ENCODE measurements at places on chromosomes 6 and 20.

GRCh38 chr6:43766500-43766853 is 3.5 kb upstream of the VEGFA start:
- no peak for DNase-seq

GRCh38 chr6:158688860-158689259 is 39.0 kb downstream of the SYTL3 start:
- no peak for DNase-seq

GRCh38 chr20:4858000-4858399 is 136.3 kb downstream of the PRND start:
- DNase-seq, result no peak

DNA sequence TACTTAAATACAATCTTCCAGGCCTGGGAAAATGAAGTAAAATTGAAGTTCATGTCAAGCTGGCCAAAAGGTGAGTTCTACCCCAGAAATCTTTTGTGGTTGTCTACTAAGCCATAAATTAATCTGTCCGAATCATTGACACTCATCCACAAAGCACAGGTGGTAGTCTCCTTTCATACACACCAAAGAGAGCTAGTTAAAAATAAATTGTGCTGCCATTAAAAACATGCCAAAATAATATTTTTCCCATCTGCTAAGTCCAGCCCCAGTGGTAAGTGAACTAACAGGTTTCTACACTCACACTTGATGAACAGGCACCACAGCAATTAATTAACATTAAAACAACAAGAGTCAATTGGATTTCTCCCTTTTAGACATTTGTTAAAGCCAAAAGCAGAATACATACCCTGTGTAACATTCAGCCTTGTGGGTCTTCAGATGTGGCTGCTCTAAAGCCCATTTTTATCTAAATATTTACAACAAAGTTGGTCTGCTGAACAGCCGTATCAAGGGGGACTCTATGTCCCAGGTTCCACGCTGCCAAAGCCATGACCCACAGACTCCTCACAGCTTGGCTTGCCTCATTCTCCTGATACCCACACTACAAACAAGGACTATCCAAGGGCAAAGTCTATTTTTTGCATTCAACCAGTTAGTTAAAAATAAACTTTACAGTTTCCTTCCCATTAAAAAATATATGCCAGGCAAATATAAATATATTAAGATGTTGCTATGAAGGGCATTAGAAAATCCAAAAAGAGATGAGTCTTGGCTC is 490.4 kb downstream of the BMP2 start:
- no peak for DNase-seq

GRCh38 chr6:105196076-105196475 is 16.3 kb upstream of the POPDC3 start:
- no peak for DNase-seq

DNA sequence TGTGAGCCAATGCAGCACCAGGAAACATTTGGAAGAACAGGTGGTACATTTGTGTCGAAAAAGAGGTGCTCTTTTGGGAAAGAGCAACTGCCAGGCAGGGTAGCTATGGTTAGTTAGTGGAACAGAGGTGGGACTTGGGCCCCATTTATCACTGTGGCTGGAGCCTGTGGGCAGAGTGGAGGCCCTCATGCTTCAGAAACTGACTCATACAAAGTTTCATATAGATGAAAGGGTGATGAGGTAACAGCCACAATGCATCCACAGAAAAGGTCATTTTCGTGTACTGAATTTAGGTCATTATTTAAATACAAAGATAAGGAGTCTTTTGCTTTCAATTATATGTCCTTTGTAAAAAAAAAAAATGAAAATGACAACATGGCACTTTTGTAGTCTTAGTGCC is 76.4 kb upstream of the HS3ST5 start:
- no peak for DNase-seq

- DNase-seq, result no peak
Measured at GRCh38 chr6:166600931-166601330, 14.5 kb upstream of the RAMACL start.
